Stimulated activated CD4-positive, alpha-beta T cell treated with anti-CD3 and anti-CD28 coated beads, Interleukin-4, amount 100 ng/mL, for 48 hours (primary cell): ENCODE measurements at places on chromosomes 2 and 18.

- no peak for DNase-seq
Observed at GRCh38 chr2:75099521-75099922, 99.8 kb downstream of the TACR1 start.

GRCh38 chr2:170394641-170395387, 216.9 kb downstream of the MYO3B start:
- DNase-seq, result no peak

GRCh38 chr2:2708575-2709430, 377.7 kb upstream of the MYT1L start:
- DNase-seq, result no peak

GRCh38 chr2:22885245-22885644, 499.7 kb upstream of the KLHL29 start:
- DNase-seq, result no peak

GRCh38 chr2:185456517-185456916, 282.1 kb upstream of the FSIP2 start:
- no peak for DNase-seq

DNA sequence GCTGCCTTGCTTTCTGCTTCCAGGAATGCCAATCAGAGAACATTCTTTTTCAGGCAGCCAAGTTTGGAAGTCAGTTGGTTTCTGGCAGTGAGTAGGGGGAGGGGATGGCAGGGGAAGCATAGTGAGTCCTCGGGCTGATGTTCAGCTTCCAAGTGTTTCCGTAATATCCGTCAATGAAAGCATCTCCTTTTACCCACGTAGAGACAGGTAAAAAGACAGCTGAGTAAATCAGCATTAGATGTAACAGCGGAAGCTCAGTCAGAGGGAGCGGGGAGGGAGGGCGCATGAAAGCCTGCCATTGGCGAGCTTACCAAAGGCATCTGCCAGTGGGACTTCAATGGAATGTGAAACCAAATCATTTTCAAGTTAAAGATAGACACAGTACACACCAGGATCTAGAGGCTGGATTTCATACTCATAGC, 117.1 kb upstream of the DTNA start:
- no peak for DNase-seq

- DNase-seq, result no peak
Observed at GRCh38 chr2:221166292-221166691, 405.8 kb downstream of the EPHA4 start.

- DNase-seq, result no peak
Observed at GRCh38 chr2:18551169-18551568, 9.3 kb downstream of the RDH14 start.

DNA sequence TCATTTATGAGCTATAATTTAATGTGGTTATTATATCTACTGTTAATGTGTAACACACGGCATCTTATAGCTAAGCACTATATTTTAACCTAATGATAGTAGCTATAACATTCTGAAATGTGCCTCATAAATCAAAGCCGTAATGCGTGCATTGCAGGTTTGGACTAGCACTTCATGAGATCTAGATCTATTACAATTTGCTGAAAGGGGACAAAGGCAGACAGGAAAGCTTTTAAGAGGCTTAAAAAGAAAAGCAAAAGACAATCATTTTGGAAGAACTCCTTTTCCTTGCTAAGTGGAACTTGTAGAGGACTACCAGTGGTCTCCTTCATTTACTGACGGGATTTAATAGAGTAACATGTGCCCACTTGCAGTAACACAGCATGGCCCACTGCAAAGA, 213.1 kb downstream of the NBAS start:
- no peak for DNase-seq

GRCh38 chr2:75844651-75845050, 133.9 kb upstream of the GCFC2 start:
- no peak for DNase-seq

DNA sequence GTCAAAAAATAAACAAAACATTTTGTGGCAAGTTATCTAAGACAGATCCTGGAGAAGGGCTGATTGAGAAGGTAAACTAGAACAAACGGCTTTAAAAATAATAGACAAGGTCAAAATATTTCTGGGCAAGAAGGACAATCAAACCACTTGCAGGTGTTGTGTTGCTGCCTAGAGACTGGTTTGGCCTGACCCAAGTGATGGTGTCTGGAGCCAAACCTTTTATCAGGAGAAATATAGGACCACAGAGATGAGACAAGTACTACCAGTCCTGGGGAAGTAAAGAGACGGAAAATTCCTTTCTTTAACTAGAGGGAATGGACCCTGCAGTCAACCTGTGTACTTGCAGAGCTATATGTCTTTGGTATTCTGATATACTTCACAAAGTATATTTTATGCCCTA, 44.2 kb downstream of the PLCL1 start:
- DNase-seq, result no peak
